ENCODE measurements at places on chromosomes 2 and 18. TPM values are rescaled to one million over a fixed set of nuclear protein-coding genes. Genes with fewer than 3 reads are reported as not detected.

GRCh38 chr18:46577546-46577945 is 79.5 kb downstream of the LOXHD1 start:
- no peak for DNase-seq
- H3K27ac ChIP-seq: no peak overlapping the region
- H3K27me3 ChIP-seq: no peaks in the 10 kb centered on the region
- no peaks in the 10 kb centered on the region for H3K36me3 ChIP-seq
- no peak overlapping the region for H3K4me3 ChIP-seq
- no peaks in the 10 kb centered on the region for H3K4me1 ChIP-seq

GRCh38 chr2:96548558-96549465 is 12.3 kb downstream of the ARID5A start:
- H3K4me1 ChIP-seq: peaks cover 24% of the 10 kb centered on the region
- H3K36me3 ChIP-seq: peaks cover 4% of the 10 kb centered on the region
- no peak overlapping the region for H3K4me3 ChIP-seq
- no peak overlapping the region for H3K27ac ChIP-seq

DNA sequence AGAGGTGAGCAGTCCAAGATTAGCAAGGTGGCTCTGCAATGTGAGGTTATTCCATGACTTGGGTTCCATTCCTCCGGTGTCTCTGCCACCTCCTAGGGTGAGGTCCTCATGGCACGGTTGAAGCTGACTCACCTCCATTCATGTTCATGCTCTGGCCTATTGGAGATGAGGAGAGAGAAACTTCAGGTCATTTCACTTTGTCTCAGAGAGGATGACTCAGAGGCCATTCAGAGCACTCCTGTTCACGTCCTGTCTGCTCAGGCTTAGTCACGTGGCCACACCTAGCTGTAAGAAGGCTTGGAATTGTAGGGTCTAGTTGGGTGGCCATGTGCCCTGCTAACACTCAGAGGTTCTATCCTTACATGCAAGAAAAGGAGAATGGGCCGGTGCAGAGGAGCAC is 67.5 kb upstream of the MBOAT2 start:
- H3K4me3 ChIP-seq: no peak overlapping the region
- H3K27ac ChIP-seq: peak overlapping the region; percentile 38
- no peaks in the 10 kb centered on the region for H3K36me3 ChIP-seq
- H3K4me1 ChIP-seq: no peaks in the 10 kb centered on the region
- peak; percentile 46 for DNase-seq

Gene MC5R
- not detected for total RNA-seq

Gene KIF1A
- 1.4 TPM for total RNA-seq

Gene SP9
- total RNA-seq: 0.18 TPM

Gene INHBB
- not detected for total RNA-seq

Measured in K562 (cell line).